ENCODE measurements at places on chromosomes 5 and 9.

GRCh38 chr9:74025402-74025925 lies 471.7 kb upstream of the RORB start:
- DNase-seq, result no peak

GRCh38 chr9:79969393-79970145 lies 397.8 kb downstream of the TLE4 start:
- no peak for DNase-seq

GRCh38 chr9:17609312-17610005 lies 30.6 kb downstream of the SH3GL2 start:
- no peak for DNase-seq

DNA sequence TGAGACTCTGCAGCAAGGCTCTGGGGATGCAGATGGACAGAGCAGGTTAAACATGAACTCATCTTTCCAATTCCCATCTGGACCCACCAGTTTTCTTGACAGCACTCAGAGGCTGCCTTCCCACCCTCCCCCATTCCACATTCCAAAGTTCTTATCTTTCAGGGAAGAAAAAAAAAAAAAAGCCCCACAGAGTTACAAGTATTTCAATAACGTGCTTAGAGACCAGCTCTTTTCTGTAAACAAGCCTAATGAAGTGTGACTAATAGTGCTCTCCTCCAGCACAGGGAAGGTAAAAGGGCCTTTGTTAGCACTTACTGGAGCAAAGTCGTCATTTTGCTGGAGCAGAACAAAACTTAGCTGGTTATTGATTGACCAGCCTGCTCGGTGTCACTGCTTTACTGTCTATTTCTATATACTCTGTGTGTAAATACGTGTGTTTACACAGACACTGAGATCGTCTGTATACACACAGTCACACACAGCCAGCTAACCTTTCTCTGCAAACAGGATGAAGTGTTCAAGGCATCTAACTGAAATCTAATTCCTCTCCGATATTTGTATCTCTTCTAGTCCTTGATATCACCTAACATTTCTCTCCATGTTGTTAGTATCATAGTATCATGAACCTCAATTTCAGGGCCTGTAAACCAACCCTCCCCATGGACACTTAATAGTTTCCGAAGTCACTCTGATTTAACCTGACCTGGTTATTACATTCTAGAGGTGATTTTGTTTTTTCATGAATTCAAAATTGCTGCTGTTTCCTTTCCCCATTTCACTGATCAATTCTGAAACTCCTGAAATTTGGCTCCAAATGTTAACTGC lies 84.9 kb downstream of the ZNF608 start:
- DNase-seq, result no peak

DNA sequence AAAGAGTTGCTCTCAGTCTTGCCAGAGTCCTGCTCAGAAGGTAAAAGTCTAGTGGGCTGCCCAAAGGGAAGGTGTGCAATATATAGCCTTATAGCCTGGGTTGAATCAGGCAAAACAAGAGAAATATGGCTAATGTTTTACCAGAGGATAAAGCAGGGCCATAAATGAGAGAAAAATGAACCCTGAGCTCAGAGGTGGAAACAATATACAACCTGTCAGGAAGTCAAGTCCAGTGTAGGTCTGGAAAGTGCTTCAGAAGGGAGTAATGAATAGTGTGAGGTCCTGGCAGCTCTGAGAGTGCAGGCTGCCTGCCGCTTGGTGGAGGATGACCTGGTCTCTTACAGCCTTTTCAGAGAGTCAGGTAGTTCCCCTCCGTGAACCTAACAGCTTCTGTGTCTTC lies 177.8 kb upstream of the TNC start:
- no peak for DNase-seq

- no peak for DNase-seq
Measured at GRCh38 chr5:172433071-172433470, 21.3 kb downstream of the SH3PXD2B start.

GRCh38 chr5:96229188-96229587 lies 203.9 kb downstream of the PCSK1 start:
- DNase-seq, result no peak

- DNase-seq, result no peak
Measured at GRCh38 chr9:89195131-89195797, 16.6 kb upstream of the SHC3 start.

- no peak for DNase-seq
Measured at GRCh38 chr5:1885404-1885755, 2.7 kb upstream of the IRX4 start.

GRCh38 chr5:125043781-125044391 lies 297.4 kb upstream of the ZNF608 start:
- no peak for DNase-seq

DNA sequence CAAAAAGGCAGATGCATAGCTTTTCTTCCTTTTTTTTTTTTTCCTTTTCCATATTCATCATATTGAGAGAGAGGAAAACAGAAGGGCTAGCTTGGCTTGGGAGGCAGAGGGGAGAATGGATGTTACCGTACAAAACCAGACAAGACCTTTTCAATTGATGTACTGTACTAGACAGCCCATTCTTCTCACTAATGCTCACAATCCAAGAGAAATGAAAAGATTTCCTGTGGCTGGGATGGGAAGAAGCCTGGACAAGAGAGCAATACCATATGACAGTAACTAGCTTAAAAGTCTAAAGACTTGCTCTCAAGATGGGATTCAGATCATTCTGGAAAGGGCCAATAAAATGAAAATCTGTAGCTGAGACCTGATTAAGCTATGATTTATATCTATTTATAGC lies 3.4 kb downstream of the CEMIP2 start:
- no peak for DNase-seq

DNA sequence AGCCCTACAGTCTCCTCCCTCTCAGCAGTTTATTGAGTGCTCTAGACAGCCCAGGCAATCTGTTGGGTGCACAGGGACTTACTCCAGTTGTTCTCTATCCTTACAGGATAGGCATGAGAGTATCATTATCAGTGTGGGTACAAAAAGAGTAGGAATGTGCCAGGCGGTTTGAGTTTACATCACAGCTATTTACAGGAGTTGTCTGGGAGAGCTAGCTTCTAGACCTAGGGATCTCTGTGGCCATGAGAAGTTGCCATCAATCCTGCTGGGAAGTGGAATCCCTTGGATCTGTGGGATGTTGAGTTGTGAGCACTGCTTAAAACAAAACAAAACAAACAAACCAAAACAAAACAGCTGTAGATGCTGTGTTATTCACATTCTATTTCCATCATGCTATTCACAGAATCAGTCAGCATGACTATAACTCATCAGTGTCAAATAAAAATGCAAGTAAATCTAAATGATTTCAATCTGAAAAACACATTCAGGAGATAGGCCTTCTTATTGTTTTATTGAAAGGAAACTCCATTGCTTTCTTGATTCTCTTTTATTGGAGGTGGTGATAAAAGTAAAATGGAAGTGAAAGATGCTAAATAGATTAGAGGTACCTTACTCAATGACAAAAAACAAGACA lies 552.4 kb upstream of the ZNF608 start:
- DNase-seq, result no peak

- no peak for DNase-seq
Measured at GRCh38 chr9:20326516-20326915, 295.8 kb downstream of the MLLT3 start.

DNA sequence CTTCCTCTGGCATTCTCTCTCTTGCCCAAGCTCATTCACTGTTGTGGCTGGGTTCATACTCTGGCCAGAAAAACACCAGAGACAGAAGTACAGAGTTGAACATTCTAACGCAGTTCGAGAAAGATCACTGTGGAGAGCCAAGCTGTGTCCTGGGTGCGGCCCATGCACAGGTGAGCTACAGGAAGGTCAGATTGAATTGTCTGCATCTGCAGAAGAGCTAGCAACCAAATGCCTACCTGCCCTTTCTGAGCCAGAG lies 126.8 kb upstream of the DPYSL3 start:
- DNase-seq, result no peak

DNA sequence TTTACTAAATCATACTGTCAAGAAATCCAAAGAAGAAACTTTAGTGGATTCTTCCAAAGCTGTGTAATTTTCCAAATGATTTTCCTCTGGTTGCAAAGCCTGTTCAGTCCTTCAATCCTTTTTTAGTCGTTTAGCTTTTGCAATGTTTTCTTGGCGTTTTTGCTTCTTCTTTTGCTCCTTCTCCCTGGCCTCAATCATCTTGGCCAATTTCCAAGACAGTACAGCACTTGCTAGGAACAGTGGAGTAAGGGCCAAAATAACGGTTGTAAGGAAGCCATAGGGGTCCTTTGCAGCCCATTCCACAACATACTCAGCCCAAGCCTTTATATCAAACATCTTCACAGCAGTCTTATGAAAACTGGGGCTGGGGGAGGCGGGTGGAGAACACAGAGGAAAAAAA lies 2.4 kb downstream of the SMIM15 start:
- no peak for DNase-seq

DNA sequence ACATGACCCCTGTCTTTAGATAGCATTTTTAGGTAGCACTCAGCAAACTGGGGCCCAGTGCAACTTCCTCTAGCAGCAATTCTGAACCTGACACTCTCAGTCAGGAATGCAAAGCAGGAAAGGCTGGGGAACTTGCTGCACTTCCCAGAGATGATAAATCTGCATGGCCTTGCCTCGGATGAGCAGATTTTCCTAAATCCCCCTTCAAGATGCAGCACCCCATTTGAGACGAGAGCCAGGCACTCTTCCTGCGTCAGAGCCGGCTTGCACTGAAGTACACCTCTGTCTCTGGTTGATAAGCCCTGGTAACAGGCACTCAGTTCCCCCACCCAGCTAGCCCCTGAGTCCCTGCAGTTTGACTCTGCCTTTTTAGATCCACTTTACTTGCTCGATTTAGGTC lies 296.7 kb upstream of the PANK3 start:
- no peak for DNase-seq

DNA sequence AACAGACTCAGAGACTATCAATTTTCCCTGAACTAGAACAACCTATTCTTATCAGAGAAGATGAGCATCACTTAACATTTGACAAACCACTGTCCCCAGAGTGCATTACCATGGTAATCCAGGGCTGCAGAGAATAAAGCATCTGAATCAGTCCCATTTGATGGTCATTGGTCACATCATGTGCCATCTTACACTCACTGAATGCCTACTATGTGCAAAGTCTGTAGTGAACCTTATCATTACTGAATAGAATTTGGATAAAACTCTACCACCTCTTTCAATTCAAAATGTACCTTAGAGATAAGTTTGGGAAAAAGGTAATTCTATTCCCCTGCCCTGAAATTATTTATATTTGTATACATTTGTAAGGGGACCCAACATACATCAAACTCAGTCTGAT lies 156.4 kb upstream of the TRPC7 start:
- DNase-seq, result no peak

Data from activated CD8-positive, alpha-beta memory T cell treated with anti-CD3 and anti-CD28 coated beads for 48 hours (primary cell).